ENCODE measurements at places on chromosomes 1 and 21.

DNA sequence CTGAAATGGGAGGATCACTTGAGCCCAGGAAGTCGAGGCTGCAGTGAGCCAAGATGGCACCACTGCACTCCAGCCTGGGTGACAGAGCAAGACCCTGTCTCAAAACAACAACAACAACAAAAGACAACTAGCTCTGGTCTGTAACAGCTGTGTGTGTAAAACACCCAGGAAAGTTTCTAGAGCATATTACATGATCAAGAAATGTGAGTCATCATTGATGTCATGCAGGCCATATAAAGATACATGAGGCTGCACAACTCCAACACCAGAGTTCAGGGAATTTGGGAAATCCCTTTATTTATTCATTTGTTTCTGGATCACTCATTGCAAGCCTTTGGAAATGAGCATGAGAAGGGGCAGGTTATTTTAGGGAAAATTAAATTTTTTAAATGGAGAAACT lies 50.3 kb upstream of the CTPS1 start:
- DNase-seq: no peak

DNA sequence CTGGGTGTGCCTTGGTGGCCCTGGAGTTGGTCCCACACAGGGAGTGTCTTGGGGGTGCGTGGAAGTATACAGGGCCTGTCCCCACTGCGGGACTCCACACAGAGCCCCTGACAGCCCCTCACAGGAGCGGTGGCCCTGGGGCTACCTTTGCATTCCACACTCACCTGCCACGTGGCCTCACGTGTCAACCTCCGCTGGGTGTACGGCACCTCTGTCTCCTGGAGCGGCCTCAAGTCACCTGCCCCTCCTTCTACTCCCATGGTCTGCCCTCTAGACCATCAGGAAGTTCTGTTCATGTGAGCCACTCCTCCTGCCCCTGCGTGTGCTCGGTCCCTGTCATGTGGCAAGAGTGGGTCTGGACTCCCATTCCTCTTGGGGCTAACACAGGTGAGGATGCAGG lies 58.6 kb downstream of the FAAP20 start:
- no peak for DNase-seq

DNA sequence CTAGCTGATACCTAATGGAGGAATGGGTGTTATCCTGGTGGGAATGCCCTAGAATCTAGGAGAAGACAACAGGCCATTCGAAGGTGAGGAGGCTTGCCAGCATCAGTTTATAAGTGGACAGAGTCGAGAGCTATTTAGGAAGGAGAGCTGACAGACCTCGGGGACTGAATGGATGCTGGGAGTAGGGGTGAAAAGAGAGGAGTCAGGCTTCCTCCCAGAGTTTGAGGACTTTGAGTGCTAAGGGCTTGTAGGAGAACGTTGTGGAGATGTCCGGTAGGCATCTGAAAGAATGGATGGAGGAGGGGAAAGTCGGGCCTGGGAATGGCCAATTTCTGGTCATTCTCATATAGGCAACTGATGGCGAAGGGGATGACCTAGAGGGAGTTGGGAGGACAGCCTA lies 155.1 kb downstream of the DYRK1A start:
- DNase-seq: no peak

GRCh38 chr1:15243275-15244043 lies 3.6 kb upstream of the FHAD1 start:
- DNase-seq: no peak

DNA sequence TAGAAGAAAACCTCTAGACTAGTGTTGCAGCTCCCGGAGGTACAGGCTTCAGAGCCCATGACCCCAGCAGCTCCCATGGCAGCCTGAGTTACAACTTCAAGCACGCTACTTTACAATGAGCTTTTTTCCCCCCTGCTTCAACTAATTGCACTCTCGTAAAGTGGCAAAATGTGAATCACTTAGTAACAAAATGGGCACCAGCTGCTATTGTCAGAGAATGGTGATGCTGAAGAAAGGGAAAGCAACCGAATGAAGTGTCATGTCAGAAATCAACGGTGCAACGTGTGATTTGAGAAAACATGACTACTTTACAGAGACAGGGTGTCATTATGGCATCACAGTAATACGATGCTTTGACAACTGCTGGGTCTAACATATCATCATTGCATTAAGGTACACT lies 40.5 kb downstream of the ESRRG start:
- DNase-seq: peak; percentile 40

DNA sequence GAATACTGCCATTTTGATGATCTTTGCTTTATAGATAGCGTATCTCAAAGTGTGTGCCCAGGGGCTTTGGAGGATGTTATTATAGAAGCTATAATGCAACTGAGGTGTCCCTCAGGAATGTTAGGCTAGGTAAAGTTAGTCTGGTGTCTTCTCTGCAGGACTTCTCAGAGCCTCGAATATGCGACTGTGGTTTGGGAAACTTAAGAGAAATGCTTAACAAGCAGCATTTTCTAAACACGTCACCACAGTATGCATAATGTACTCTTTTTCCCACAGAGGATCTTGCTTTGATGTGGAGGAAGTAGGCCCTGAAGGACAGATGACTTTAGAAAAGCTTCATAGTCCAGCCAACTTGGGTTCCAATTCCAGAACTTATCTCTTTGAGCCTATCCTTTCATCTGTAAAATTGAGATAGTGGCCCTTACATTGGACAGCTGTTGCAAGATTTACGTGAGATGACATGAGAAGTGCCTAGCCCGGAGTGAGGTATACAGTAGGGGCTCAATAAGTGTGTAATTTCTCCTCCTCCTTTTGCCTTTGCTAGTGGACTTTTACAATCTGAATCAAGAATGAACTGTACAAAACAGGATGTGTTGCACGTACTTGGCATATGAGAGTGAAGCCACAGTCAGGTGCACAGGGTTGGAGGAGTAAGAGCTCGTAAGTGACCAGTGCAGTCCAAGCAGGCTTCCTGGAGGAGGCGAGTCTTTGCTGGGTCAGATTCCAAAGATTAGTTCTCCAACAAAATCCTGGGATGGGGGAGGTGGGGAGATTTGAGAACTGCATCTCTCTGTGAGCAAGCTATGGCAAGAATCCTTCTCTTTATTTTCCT lies 29.7 kb upstream of the TRABD2B start:
- no peak for DNase-seq

- peak; percentile 82 for DNase-seq
Measured at GRCh38 chr1:41573785-41574713, 89.6 kb upstream of the EDN2 start.

- DNase-seq: no peak
Measured at GRCh38 chr1:208183977-208184911, 59.9 kb downstream of the PLXNA2 start.

- peak; percentile 41 for DNase-seq
Measured at GRCh38 chr1:166884040-166884642, 8.1 kb upstream of the TADA1 start.

GRCh38 chr1:53526451-53527101 lies 67.4 kb downstream of the DMRTB1 start:
- no peak for DNase-seq

DNA sequence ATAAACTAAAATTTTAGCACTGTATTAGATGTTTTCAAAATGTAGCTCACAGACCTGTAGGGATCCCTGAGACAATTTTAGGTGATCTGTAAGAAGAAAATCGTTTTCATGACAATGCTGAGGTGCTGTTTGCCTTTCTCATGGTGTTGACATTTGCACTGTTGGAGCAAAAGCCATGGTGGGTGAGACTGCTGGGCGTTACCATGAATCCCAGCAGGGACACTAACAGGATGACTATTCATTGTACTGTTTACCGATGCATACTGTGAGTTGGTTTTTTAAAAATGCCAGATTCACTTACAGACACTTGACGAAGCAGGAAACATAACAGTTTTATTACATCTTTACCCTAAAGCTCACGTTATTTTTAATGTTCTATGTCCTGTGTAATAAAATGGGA lies 468.5 kb downstream of the PCP4 start:
- peak; percentile 68 for DNase-seq

GRCh38 chr1:94676686-94677085 lies 135.1 kb upstream of the F3 start:
- DNase-seq: no peak

DNA sequence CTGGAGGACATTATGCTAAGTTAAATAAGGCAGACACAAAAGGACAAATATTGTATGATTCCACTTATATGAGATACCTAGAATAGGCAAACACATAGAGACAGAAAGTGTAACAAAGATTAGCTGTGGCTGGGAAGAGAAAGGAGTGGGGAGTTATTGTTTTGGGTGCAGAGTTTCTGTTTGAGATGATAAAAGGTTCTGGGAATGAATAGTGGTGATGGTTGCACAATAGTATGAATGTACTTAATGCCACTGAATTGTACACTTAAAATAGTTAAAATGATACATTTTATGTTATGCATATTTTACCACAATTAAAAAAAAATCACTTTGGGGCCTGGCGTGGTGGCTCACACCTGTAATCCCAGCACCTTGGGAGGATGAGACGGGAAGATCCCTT lies 21.2 kb upstream of the ERO1B start:
- no peak for DNase-seq

GRCh38 chr1:23727362-23727811 lies 15.9 kb upstream of the ELOA start:
- DNase-seq: no peak

- DNase-seq: no peak
Measured at GRCh38 chr1:226476648-226477319, 68.9 kb upstream of the PARP1 start.

DNA sequence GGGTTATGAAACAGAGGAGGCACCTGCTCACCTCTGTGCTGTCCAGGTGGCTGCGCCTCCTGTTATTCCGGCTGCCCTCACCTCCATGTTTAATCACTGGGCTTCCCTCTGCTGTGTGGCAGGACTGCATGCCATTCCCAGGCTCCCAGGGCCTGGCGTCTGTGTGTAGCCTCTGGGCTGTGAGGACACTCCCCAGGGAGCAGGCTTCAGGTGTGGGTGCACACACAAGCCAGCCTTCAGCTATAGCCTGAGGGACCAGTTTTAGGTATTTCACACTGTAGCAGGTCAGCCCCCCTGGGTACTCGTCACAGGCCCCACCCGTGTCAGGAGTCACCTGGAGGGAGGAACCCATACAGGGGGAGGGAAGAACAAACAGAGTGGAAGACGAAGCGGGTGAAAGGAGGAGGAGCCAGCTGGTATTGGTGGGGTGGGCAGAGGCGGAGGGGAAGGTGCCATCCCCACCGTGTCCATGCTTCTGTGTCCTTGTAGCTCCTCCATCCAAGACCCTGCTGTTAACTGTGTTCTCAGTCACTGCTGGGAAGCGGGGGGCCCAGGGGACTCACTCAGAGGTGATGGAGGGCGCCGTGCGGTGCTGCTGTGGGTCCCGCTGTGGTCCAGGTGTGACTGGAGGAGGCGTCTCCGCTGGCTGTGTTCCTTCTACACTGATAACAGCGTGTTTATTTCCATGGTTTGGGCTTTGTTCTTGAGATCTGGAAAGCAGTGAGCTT lies 158.6 kb downstream of the PGBD5 start:
- DNase-seq: peak; percentile 47

GRCh38 chr1:208213786-208214185 lies 30.4 kb downstream of the PLXNA2 start:
- DNase-seq: no peak

DNA sequence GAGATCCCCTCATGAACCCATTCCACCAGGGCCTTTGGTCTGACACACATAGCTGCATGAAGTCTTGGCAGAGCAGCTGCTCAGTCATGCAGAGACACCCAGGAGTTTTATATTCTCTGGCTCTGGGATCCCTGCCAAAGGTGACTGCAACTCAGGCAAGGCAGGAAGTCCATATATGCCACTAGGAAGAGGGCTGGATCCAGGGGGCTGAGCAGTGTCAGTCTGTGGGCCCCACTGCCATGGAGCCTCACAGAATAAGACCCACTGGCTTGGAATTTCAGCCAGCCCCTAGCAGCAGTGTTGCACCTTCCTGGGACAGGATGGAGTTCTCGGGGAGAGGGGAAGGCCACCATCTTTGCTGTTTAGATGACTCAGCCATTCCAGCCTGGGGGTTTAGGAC lies 199.7 kb downstream of the TBX15 start:
- peak; percentile 32 for DNase-seq

DNA sequence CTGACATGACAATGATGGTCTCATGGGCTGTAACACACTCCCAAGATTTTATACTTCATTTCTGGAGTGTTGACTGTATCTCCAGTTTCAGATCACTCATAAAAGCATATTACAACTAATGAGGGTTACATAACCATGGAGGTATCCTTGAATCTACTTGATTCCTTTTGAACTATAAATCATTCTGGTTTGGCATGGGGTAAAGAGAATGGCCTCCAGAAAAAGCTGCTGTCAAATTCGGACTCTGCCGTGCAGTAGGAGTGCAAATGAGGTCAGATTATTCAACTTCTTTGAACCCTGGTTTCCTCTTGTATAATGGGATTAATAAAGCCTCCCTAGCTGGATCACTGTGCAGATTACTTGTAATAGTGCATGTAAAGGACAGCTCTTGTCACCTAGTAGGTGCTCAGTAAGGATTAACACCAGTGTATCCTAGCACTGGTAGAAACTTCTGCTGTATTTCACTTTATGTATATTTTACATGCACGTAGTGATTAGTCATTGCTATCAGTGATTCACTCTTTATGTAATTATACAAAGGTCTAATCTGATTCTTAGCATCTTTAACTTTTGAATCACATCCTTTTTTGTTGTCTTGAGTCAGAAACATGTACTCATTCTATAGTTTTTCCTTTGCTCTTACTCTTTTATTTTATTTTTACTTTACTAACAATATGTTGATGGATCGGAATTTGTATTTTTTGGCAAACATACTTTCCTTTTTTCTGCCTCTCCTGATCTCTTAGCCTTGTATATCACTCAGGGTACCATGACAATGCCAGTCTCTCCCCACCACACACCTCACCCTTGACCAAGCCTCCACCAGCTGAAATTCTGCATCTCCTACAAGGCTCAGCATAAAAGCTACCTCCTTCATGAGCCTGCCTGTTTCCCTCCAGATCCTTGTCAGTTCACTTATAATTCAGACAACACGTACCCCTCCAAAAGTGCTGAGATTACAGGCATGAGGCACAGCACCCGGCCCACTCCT lies 3.2 kb downstream of the LRRC8C start:
- no peak for DNase-seq

GRCh38 chr1:243397613-243398321 lies 141.9 kb downstream of the SDCCAG8 start:
- DNase-seq: no peak

DNA sequence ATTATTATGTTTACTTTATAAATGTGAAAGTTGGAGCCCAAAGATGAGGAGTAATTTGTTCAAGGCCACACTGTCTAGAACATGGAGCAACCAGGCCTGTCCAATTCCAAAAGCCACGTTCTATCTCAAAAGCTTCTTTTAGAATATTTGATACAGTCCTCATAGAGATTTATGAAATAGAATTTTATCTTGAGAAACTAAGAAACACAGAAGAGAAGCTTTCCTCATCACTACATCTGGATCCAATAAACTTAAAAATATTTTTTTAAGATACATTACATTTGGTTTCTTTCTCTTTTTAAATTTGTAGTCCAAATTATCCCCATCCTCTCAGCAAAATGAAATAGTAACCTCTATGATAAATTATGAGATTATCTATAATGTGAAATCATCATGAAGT lies 58.9 kb downstream of the DDAH1 start:
- no peak for DNase-seq

- DNase-seq: no peak
Measured at GRCh38 chr1:183110326-183110880, 75.7 kb upstream of the LAMC2 start.

- DNase-seq: no peak
Measured at GRCh38 chr21:29390778-29391177, 92.1 kb downstream of the BACH1 start.
